HAP-1 (cell line): ENCODE measurements at places on chromosomes 4 and X.
A peak's percentile ranks its signal among the peaks of the same experiment; 100 is the strongest.

DNA sequence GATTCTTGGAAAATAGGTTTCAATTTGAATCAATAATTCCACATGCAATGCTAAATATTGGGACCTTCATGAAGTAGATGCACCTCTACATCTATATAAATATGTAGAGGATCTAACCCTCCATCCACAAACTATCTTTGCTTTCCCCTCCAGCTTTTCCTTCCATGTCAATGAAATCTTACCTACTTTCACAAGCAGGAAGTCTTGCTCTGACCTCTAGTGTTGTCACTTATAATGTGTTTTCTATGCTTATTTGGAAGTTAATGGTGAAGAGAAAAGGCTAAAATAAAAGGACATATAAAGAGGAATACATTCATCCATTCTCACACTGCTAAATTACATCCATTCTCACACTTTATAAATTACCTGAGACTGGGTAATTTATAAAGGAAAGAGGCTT lies 472.7 kb upstream of the DIAPH2 start:
- DNase-seq: no peak

GRCh38 chrX:140292961-140293360 lies 211.9 kb downstream of the SOX3 start:
- DNase-seq: no peak

DNA sequence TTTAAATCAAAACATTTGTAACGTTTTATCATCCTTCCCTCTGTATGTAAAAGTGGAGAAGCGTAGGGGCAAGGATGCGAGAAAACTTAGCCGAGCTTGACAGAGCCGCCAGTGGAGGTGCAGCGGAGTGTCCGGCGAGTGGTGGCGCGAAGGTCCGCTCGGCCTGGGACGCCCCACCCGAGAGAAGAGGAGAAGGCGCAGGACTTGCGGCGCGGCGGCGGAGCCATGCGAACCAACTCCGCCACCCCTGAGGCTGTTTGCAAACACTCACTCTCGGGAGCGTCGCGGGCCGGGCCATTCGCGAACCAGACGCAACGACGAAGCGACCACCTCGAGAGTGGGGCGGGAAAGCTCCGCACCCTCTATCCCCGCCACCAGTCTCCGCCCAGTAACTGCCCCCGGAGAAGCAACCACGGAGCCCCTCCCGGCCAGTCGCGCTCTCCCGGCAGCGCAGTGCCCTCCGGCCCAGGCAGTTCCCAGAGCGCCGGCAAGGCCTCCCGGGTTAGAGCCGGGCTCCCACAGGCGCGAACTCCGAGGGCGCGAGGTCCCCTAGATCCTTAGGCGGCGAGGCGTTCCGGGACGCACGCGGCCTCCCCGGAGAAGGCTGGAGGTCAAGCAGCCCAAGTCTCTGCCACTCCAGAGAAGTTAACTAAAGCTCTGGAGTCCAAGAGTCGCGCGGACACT lies 2.3 kb upstream of the MAB21L2 start:
- DNase-seq: no peak

- no peak for DNase-seq
Measured at GRCh38 chr4:81314897-81315470, 100.0 kb upstream of the PRKG2 start.

DNA sequence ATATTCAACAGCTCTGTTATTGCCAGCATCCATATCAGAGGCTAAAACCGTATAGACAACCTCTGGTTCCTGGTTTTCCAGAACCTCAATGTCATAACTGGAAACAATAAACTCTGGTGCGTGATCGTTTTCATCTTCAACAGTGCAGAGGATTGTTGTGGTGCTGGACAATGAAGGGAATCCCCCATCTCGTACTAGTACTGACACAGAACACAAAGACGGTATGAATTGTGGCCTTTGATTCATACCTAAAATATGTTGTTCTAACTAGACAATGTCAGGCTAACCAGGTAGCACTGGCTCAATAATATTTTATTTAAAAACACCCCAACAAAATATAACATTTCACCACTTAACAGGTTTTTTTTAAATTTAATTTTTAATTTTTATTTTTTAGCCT lies 186.9 kb downstream of the DCHS2 start:
- no peak for DNase-seq

DNA sequence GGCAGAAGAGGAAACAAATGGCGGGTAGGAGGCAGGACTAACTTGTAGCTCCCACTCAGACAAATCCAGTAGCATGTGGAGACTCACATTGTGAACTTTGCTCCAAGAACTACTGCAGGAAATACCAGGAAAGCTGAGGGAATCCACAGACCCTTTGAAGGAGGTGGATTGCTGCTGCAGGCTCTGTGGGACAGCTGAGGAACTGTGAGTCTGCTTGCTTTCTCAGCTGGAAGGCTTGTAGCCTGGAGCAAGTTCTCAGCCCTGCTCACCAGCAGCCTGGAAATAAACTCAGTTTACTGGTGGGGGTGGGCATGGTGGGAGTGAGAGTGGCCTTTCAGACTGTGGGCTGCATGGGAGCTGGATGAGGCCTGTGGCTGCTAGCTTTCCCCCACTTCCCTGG lies 16.0 kb downstream of the RTL3 start:
- no peak for DNase-seq

DNA sequence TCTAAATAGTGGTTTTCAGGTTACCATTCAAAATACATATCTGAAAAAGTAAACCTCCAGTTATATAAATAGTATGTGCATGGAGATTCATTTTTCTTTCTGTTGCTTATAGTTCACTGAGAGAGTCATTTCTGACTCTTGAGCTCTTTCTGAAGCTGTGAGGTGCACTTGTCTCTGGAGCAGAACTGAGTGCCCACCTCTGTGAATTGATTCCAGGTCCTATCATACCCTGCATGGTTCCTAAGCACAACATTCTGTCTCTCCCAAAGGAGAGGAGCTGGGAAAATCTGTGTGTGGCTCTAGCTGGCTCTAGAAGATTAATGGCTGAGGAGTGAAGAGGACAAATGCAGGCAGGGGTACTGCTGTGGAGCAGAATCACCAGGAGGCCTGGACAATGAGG lies 161.6 kb upstream of the HCCS start:
- no peak for DNase-seq

GRCh38 chrX:45697591-45697990 lies 496.9 kb upstream of the DIPK2B start:
- DNase-seq: no peak

GRCh38 chrX:72048510-72049455 lies 82.9 kb downstream of the RTL5 start:
- peak; percentile 35 for DNase-seq

GRCh38 chrX:38954520-38954919 lies 153.3 kb downstream of the MID1IP1 start:
- DNase-seq: no peak

DNA sequence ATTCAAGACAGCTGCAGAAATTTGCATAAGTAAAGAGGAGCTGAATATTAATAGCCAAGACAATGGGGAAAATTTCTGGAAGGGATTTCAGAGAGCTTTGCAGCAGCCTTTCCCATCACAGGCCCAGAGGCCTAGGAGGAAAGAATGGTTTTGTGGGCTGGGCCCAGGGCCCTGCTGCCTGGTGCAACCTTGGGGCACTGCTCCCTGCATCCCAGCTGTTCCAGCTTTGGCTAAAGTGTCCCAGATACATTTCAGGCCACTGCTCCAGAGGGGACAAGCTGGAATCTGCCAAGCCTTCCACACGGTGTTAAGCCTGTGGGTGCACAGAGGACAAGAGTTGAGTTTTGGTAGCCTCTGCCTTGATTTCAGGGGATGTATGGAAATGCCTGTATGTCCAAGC lies 185.6 kb upstream of the SFRP2 start:
- DNase-seq: no peak

GRCh38 chr4:1006856-1007255 lies 4.6 kb upstream of the FGFRL1 start:
- no peak for DNase-seq

DNA sequence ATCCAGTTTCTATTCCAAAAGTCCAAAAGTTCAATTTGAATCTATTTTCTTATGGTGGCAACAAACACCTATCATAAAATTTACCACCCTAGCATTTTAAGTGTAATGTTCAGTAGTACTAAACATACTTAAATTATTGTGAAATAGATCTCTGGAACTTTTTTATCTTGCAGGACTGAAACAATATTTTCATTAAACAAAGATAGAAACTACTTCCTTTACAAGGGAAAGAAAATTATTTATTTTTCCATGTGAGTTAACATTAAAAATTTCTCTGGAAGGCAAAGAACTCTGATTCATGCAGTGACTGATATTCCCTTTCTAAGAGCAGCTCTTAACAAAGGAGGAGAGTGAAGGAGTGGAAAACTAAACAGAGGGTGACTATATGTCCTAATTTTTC lies 40.2 kb downstream of the ADH7 start:
- no peak for DNase-seq

DNA sequence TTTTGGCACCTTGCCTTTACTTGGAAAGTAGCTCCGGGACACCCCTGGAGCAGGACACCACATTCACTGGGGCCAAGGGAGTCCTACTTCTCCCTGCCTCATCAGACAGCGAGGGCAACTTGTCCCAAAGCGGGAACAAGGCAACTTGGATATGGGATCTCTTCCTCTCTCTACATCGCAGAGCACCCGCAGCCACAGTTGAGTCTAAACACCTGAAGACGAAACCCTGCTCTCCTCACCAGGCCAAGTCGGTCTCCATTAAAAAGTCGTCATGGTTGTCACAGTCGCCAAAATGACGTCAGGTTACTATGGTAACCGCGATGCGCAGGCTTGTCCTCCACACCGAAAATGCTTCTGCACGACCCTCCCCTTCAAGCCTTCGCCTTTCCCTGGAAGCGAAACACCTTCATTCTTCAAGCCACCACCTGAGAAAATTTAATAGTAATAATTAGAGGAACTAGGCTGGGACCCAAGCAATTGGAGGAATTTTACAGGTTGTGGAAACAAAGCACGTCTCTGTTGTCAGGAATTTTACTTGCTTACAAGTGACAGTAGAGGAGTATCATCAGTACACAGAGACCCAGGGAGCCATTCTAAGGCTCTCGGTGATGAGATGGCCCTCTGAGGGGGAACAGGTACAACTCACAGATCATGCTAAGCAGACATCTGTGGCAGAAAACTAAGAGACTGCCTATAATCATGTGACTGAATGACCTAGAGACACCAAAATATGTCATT lies 30.5 kb upstream of the TCEAL4 start:
- DNase-seq: no peak

DNA sequence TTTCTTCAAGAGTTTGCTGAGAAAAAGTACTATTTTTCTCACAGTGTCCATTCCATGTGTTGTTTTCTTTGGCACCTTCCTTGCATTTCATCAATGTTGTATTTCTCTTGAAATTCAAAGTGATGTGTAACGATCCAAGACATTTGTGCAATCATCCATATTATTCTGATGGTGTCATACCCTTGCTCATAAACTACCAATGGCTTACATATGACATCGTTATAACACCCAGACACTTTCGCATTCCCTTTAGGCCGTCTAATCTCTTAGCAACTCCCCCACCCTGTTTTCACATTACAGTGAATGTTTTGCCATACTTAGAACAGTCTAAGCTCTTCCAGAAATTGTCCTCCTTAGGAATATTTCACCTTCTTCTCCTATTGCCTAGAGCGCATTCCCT lies 1779.0 kb downstream of the PCDH7 start:
- DNase-seq: no peak

- DNase-seq: no peak
Measured at GRCh38 chr4:186669159-186669731, 54.4 kb downstream of the FAT1 start.

GRCh38 chrX:2521092-2521926 lies 20.5 kb upstream of the DHRSX start:
- no peak for DNase-seq

DNA sequence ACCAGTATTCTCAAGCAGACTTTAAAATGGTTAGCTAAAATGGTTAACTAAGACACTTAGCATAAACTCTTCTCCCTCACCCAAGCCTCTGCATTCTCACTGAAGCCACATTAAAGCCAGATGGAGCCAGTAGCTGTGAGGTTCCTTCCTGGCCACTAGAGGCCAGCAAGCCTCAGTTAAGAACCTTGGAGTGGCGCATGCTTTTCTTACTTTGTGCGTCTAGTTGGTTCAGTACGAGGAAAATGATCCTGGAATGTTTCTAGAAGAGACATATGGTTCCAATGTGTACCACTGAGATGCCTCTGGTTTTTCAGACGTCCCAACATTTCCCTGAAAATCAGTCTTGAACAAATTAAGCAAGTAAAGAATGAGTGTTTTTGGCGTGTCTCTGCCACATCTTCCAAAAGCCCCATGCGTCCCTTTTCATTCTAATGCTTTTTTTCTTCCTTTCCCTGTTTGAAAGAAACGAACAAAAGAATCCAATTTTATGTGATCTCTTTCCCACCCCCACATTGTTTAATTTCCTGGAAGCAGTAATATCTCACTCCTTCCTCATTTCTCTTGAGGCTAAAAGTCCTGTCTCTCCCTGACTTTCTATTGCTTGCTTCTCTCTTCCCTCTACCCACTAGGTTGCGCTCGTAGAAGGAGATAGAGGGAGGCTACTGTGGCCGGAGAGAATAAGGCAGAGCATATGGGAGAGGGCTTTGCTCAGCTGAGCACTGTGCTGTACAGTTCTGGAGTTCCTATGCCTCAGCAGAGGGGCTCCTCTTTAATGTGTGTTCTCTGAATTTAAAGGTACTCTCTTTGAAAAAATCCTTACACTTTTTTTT lies 82.9 kb upstream of the TAB3 start:
- peak; percentile 80 for DNase-seq
